Stimulated activated CD4-positive, alpha-beta T cell treated with anti-CD3 and anti-CD28 coated beads, Interleukin-1b, Interleukin-23, amount 100 ng/mL, for 24 hours (primary cell): ENCODE measurements at places on chromosomes 4 and X.

DNA sequence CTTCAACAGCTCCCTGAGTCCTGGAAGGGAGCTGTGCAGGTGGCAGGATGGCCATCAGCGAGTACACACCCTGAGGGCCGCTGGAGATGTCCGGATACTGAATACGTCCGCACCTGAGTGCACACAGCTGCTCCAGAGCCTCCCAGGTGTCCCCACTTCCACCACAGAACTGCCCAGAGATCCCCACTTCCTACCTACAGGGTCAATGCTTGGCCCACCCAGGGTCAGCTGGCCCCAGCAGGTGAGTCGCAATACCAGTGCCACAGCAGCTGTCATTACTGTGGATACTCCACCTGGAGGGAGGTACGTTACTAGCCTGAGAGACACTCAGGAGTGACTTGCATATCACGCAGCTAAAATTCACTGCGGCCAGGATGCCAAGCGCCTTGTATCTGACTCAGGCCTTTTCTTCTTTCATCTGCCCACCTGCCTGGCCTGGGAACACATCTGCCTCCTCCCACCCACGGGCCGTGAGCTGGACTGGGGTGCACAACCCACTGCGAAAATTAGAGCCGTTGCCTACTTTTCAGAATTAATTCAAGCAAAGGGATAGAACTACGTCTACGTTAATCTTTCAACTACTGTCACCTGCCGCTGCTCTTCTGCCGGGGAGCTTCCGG lies 9.4 kb downstream of the C4orf50 start:
- DNase-seq, result no peak

- no peak for DNase-seq
These were observed 16.5 kb upstream of the BMPR1B start for GRCh38 chr4:94741304-94741703.

- DNase-seq, result no peak
These were observed 160.5 kb upstream of the AGTR2 start for GRCh38 chrX:116009861-116010710.

DNA sequence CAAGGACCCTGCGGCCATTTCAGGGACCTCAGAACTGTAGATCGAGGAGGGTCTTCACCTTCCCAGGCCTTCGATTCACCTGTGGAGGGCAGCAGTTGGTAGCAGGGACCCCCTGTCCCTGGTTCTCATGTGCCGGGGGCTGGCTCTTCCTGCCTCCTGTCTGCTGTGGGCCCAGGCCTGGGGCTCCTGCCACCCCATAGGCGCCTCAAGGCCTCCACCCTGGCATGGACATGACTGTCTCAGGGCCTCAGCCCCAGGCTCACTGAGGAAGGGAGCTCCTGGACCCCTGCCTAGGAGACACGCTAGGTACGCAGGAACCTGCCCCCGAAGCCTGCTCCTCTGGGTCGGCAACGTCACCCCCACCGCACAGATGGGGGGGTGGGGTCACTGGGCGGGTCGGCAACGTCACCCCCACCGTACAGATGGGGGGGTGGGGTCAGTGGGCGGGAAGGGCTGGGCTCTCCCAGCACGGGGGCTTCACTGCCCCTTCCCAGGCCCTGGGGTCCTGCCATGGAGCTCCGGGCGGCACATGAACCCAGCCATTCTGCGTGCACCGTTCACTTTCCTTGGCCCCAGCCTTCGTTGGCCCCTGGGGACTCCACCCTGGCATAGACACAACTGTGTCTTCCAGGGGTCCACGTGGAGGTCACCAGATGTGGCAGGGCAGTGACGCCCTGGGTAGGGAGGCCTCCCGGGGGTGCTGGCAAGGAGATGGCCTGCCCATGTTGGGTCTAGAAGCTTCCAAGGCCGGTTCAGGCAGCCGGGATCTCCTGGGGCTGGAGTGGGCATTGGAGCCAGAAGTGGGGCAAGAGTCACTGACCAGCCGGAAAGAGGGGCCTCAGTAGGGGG lies 3.5 kb upstream of the HGFAC start:
- no peak for DNase-seq
